ENCODE measurements at places on chromosomes 6 and 20.

DNA sequence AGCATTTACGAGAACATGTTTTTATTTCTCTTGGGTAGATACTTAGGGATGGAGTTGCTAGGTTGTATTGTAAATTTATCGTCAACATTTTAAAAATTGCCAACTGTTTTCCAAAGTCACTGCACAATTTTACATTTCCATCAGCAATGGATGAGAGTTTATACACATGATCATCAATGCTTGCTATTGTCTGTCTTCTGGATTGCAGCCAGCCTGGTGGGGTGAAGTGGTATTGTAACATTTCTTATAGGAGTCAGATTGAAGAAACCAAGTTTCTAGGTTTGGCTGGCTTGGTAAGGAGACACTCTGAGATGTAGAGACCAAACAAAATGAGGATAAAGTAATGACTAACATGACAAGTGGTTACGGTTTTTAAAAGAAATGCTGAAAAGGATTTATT, 57.1 kb upstream of the HDDC2 start:
- no peak for DNase-seq

DNA sequence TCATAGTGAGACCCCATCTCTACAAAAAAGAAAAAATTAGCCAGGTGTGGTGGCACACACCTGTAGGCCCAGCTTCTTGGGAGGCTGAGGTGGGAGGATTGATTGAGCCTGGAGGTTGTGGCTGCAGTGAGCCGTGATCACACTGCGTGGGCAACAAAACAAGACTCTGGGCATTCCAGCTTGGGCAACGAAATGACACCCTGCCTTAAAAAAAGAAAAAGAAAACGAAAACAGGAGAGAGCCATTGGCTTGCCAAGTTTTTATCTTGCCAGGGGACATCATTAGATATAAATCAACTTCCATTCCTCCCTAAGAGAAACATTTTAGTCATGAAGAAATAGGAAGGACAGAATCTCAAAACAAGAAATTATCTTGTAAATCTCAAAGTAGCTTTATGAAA, 109.5 kb downstream of the MAP3K7 start:
- DNase-seq = no peak

- DNase-seq = peak; percentile 28
These were observed 62.1 kb downstream of the BMP2 start for GRCh38 chr20:6829510-6830116.

DNA sequence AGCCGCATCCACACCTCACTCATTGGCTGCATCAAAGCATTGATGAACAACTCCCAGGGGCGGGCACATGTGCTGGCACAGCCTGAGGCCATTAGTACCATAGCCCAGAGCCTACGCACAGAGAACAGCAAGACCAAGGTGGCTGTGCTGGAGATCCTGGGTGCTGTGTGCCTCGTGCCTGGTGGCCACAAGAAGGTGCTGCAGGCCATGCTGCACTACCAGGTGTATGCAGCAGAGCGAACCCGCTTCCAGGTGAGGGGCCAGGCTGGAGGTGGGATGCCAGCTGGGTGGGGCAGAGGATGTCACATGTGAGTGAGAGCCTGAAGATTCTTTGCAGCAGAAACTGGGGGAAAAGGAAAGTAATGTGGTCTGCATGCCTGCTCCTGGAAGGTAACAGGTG, 66.7 kb downstream of the MOCS1 start:
- DNase-seq = no peak

GRCh38 chr20:61732511-61733210, 333.0 kb downstream of the TAF4 start:
- no peak for DNase-seq

DNA sequence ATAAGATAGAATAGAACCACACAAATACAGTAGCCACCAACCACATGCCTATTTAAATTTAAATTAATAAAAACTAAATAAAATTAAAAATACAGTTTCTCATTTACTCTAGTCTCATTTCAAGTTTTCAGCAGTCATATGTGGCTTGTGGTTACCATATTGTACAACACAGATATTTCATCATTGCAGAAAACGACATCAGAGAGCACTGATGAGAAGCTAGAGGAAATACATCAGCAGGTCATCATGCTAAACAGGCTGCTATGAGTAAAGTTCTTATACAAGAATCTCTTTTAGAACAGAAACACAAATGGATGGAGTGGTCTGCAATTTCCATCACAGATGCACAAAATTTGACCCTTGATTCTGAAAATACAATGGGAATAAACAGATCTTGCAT, 36.6 kb downstream of the TBC1D32 start:
- peak; percentile 82 for DNase-seq

DNA sequence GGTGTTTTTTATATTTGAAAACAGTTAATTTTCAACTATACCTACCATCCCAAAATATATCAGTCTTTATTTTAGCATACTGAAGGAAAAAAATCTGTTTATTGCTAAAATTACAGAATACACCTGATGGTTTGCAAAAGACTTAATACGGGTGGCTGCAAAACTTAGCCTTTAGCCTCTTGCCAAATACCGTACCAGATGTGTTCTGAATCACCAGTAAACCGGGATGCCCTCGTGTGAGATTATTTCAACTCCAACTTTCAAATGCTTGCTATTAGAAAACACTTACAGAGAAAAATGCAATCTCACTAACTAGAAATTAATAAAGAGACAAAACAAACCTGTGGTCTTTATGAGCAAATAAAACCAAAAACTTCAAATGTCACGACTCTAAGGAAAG, 36.0 kb downstream of the REV3L start:
- no peak for DNase-seq

DNA sequence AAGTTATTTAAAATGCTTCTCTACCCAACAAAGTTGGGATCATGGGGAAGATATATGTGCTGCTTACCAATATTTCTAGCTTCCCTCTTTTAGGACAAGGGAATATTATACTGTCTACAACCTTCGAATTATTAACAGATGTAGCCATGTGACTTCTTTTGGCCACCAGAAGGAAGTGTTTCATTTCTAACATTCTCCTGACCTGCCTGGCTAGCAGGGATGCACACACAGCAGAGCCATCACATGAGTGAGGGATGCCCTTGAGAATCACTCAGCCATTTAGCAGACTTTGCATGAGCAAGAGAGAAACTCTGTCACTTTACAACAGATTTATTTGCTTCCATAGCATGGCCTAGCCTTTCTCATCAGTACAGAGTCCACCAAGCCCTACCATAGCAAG, 230.7 kb upstream of the MARCKS start:
- no peak for DNase-seq

- DNase-seq = peak; percentile 25
These were observed 121.1 kb downstream of the GPR63 start for GRCh38 chr6:96716221-96716620.

DNA sequence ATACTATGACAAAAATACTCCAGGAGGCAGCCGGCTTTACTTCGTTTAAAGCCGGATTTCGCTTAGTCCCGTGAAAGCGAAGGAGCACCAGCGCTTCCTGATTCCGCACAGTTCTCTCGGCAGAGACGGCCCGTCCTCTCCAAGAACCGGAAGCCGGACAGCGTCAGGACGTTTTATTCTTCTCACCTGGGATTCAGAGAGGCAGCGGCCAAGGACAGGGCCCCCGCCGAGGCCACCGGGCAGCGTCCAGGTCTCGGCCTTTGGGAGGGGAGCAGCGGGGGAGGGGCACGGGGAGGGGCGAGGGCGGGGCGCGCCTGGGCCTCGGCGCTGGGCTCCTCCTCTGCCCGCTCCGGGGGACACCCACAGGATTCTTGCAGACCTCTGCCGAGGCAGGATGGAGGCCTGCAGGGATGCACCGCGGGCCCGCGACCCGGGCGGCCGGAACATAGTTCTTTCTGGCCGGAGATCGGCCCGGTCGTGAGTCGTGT, 2.8 kb upstream of the DIDO1 start:
- DNase-seq = no peak

DNA sequence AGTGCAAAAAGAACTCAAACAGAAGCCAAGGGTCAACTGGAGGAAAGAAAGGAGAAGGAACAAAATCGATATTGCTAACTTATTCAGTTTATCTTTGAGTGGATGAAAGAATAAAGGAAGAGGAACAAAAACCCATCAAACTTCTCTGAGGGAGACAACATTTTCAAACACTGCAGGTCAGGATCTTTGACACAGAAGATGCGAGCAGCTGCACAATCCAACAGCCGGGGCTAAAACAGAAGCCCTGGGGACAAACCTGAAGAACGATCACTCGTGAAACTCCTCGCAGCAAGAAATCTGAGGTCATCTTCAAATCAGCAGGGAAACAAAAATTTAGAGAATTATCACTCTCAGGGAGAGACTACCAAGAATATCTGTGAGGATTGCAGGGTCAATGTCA, 14.2 kb downstream of the SLC23A2 start:
- no peak for DNase-seq

DNA sequence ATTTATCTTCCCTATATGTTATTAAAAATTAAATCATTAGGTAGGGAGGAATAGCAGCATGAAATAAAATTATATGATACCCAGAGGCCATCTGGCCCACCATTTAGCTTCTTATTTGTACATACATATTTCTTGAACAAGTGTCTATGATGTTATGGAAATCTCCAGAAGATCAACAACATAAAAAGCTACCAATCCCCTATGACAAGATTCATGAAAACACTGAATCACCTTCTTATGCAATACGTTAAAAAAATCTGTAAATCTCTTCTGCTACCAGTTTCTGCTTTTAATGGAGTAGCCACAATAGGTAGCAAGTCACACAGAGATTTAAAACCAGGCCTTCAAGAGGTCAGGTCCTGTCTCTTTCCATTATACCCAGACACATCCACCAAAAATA, 125.8 kb upstream of the ENPP5 start:
- no peak for DNase-seq

GRCh38 chr6:129312880-129313279, 397.1 kb downstream of the ARHGAP18 start:
- no peak for DNase-seq

DNA sequence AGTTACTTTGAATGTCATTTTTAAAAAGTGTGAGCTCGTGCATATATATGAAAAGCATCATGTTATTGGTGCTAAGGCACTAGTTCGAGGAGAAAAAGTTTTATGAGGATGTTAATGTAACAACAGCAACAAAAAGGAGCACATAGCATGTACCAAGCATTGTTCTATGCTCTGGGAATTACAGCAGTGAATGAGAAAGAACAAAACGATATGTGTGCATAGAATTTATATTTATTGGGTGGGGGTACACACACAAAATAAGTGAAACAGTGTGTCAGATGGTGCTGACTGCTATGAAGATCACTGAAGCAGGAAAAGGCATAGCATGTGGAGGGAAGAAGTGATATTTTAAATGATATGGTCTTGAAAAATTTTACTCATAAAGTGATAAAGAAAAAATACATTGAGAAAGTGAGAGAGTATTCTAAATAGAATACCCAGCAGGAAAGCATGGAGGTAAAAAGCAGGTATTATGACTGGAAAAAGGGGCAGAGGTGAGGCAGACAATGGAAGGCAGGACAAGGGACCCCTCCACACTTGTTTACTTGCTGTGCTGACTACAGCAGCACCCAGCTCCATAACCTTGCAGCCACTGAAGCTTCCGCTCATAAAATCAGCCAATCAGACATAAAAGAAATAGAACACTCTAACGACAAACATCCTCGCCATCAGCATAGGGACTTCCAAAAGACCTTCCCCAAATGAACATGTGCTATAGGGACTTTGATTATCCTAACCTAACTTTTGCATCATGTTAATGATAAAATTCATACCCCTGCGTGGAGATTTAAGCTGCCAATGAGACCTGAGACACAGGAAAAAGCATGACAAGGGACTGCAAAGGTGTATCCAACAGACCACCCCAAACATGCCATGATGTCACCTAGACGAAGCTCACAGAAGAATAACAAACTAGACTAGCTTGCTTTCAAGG, 119.9 kb downstream of the HFE start:
- no peak for DNase-seq

GRCh38 chr6:147095316-147095715, 108.9 kb upstream of the STXBP5 start:
- no peak for DNase-seq

DNA sequence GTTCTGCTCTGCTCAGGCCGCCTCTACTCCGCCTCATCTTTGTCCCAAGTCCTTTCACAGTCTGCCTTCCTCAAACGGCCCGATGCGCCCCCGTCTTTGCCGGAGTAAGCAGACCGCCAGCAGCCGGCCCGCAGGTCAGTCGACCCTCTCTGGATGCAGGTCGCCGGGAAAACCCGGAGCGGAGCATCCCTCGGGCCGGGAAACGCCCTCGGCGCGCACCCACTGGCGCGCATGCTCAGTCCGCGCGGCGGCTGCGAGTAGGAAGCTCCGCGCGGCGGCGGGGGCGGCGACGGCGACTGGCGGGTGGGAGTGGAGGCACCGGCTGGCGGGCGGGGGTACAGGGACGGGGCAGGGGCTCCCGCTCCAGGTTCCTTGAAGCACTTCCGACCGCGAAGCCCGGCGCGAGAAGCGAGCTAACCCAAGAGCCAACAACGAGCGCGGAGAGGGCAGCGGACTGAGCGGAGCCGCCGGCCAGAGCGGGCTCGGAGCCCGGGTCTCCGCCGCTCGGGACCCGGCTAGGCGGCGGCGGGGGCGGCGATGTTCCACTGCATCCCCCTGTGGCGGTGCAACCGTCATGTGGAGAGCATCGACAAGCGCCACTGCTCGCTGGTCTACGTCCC, at the start of gene LRRC1:
Gene LRRC1 (plus strand): TSS at position 286 of the 620 bp plus-strand sequence. CDS start 252 bp downstream, at position 538.
- DNase-seq = peak; percentile 87

- no peak for DNase-seq
These were observed 15.0 kb downstream of the SS18L1 start for GRCh38 chr20:62158541-62158940.

DNA sequence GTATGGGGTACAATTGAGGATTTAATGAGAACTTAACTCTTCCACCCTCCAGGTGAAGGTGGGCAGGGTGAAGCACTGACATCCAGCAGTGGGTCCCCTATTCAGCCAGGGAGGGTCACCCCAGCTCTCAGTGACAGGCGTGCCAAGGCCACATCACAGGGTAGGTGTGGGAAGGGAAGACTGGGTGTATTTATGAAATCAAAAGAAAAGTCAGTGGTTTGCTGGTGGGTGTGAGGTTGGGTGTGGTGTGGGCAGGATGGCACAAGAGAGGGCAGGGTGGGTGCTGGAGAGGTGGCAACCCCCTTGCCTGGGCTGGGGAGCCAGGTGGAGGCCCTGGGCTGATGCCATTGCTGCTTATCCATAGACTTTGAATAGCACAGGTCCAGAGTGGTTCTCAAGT, 16.6 kb downstream of the SYNDIG1 start:
- no peak for DNase-seq

Data from NB4 (cell line).